ENCODE measurements at places on chromosomes 7 and 10.
A peak's percentile ranks its signal among the peaks of the same experiment; 100 is the strongest.

- no peak for DNase-seq
Measured at GRCh38 chr10:131804551-131805295, 96.1 kb upstream of the PPP2R2D start.

- no peak for DNase-seq
Measured at GRCh38 chr10:48613016-48613415, 8.1 kb upstream of the ARHGAP22 start.

GRCh38 chr7:132130497-132130896 lies 445.8 kb downstream of the PLXNA4 start:
- DNase-seq, result no peak

GRCh38 chr10:48390933-48391845 lies 84.7 kb downstream of the MAPK8 start:
- peak; percentile 27 for DNase-seq

DNA sequence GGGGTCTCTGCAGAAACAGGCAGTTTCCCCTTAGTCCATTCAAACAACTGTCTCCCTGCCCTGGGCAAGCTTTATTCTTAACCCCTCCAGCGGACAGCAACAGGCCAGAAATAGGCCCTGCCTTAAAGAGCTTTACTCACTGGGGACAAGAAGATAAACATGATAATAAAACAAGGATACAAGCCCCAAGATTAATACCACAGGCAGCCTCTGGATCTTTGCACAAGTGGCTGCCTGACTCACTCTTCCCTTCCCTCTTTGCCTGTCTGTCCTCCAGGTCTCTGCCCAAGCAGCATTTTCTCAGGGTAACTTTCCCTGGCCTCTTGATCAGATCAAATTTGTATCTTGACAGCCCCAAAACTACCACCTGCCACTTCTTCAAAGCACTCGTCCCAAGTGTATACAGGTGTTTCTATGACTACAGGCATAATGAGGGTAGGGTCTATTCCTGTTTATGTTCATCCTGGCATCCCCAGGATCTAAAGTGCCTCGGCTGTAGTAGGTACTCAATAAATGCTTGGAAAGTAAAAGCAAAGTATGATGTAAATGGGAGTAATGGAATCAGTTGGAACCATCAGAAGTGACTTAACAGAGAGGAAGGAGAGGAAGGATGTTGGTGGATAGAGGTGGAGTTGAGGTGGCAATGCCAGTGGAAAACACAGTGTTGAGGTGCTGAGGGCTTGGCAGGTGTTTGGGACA lies 7.0 kb upstream of the CAMK2G start:
- no peak for DNase-seq

GRCh38 chr10:71920540-71921323 lies 43.5 kb upstream of the CHST3 start:
- no peak for DNase-seq

DNA sequence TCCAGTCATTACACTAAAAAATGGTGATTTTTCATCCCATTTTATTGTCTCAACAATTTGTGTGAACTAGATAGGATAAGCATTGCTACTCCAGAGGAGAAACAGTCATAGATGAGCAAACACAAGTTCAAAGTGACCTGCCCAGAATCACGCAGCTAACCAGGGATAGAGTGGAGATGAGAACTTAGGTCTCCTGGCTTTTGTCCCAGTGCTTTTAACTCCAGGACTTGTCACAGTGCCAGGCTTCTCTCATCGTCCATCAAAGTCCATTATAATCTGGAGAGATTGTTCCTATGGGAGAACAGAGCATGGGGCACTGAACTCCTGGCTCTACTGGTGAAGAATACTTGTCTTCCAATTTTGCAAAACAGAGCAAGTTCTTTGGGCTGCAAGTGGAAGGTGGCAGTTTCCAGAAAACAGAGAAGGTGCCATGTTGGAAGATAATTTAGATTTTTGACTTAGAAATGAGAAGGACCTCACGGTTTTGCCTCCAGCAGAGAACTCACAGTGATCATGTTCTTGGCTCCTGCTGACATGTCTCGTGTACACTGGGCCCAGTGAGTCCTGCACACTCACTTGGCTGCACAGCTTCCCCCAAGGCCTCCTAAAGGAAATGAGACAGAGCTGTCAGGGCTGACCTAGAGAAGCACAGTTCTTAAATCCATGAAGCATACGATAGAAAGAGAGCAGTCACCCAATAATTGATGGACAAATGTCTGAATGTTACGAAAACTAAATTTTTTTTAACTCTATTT lies 322.9 kb upstream of the NRP1 start:
- DNase-seq, result no peak

DNA sequence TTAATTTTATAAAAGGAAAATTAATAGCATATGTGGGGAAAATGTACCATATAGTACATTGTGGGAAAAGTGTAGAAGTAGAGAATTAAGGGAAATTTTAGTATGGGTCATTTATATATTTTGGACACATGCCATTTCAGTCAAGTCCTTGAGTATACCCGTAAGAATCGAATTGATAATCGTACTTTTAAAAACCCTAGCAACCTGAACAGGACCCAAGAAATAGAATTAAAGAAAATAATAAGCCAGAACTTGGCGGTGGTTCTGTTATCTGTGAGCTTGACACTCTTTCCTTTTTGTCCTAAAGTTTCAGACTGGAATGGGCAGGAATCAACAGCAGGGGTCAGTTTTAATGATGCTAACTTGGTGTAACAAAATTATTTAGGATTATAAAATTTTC lies 221.0 kb downstream of the CDK14 start:
- DNase-seq, result no peak

DNA sequence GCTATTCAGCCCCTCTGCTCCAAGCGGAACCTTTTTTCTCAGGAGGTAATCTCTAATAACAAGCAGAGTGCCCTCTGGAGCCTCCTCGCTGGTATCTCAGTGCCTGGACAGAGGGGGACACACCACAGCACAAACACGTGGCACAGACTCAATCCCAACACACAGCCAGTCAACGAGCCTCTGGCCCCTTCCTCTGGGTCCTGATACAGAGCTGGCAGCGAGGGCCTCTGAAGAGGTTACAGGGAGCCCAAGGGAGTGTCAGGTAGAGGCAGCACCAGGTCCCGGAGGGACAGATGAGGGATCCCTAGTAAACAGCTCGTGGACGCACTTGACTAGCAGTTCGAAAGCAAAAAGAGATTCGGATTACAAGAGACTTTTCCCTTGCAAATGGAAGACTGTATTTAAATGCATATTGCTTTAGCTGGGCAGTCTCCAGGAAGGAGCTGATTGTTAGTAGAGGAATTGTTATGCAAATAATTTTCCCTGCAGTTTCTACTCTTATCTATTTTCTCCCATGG lies 14.1 kb downstream of the CXCL12 start:
- DNase-seq, result no peak

GRCh38 chr10:10490581-10490980 lies 527.1 kb upstream of the CELF2 start:
- no peak for DNase-seq

GRCh38 chr10:50421026-50421719 lies 169.9 kb upstream of the ASAH2 start:
- DNase-seq, result peak; percentile 49

DNA sequence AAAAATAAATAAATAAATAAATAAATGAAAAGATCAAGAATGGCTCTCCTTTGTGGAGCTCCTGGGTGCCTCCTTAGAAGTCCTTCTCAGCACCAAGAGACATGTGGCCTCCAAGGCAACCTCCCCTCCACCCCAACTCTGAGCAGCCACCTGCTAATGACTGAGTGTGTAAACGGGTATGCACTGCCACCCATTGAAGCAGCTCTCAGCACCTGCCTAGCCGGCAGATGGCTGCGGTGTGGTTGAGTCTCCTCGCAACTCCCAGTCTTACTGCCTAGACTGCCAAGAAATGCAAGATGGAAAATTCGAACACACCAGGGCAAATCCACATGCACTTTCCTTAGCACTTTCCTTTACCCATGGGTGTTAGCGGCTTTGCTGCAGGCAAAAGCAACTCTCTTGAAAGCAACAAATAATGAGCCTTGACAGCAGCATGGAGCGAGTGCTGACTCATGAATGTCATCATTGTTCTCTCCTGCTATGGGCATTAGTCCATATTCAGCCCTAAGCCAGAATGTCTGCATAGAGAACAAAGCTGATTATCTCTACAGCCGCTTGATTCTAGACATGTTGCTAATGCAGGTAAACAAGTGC lies 913.9 kb upstream of the AUTS2 start:
- DNase-seq, result no peak

DNA sequence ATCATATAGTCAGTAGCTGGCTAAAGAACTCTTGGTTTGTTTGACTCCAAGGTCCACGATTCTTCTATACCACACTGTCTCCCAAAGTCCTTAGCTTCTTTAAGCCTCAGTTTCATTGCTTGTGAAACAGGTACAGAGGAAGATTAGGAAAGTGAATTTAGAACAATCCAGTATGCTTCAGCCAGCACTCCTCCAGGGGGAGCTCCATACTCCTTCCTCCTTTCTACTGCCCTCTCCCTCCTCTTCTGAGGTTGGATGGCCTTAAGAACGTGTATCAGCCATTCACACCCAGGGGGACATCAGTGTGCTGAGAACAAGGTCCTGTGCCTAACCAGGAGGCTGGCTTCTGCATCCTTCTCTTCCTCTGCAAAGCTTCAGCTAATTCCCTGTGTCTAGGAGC lies 54.8 kb upstream of the CALD1 start:
- DNase-seq, result no peak

DNA sequence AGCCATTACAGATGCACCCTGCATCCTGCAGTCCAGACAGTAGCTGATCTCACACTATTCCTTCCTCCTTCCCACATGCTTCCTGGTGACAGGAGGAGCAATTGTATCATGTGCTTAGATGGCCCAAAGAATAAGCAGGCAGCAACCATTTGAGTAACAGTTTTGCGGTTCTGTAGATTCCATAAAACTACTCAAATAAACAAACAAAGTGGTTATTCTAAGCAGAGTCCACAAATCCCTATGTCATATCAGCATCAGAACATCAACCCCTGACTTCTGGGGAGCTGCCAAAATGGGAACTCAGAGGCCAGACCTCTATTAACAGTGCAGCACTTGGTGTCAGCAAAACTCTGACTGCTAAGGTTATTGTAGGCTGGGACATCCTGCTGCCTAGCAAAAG lies 226.0 kb downstream of the SORCS1 start:
- no peak for DNase-seq

DNA sequence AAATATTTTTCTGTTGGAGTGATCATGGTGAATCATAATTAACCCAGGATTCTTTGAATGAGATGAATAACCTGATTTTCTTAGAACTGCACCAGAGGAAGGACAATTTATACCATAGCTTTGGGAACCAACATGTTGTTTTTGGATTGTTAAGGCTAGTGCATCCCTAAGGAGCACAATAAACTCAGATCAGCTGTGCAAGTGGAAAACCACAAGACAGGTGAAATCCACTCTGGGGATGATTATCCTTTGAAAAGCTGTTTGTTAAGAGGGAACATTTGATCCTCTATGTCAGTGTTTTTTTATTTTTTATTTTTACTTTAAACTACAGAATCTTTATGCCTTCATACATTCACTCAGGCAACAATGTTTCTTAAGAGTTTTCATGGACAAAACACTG lies 232.1 kb upstream of the PCLO start:
- no peak for DNase-seq

DNA sequence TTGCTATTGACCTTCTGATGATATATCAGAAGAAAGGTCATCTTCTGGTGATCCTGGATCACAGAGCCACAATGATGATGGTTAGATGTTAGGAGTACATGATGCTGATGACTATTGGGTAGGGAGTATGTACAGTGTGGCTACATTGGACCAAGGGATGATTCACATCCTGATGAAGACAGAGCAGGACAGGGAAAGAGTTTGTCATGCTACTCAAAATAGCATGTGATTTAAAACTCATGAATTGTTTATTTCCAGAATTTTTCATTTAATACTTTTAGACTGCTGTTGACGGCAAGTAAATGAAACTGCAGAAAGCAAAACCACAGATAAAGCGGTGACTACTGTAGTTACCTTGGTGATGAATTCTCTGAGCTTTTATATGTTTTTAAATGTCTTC lies 397.3 kb downstream of the PPP1R3A start:
- no peak for DNase-seq

- no peak for DNase-seq
Measured at GRCh38 chr10:97737770-97738265, 890 bp downstream of the ZFYVE27 start.

GRCh38 chr10:51035344-51035743 lies 38.9 kb upstream of the PRKG1 start:
- no peak for DNase-seq

DNA sequence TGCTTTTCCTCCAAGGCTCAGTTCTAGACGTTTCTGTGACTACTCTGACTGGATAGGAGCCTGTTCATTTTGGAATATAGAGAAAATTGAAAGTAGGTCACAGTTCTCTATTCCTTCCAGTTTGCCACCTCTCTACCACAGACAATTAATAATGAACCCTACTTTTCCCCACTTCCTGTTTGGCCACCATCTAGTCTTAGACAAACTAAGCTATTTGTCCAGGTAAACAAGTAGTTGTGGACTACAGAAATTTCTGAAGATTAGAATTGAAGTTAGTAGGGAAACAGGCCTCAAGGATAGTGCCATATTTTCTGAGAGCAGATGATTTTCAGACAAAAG lies 87.0 kb downstream of the AUTS2 start:
- no peak for DNase-seq

GRCh38 chr10:121684276-121684675 lies 86.0 kb upstream of the FGFR2 start:
- DNase-seq, result no peak

DNA sequence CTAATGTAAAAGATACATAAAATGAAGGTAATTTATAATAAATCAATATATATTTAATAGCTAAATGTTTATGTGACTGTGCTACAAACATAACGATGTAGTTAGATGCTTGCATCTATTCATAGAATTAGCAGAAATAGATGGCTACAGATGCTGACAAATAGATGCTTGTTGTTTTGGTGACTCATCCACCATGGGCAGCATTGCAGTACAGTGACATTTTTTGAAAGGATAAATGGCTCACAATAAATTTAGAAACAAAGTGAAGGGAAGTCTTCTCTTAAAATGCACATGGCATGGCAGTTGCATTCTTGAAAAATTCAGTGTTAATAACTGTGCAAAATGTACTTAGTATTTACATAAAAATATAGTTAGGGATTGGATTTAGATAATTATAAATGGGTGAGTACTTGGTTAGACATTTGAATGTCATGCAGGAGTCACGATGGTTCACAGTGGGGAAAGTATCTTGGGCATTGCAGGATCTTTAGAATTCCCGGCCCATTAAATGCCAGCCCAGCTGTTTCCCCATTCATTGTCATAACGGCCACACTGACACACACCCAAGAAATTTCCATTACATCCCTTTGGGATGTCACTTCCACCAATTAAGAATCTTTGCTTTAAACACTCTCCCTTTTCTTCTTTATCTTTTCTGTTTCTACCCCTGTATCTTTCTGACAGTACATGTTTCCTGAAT lies 564.1 kb downstream of the ATRNL1 start:
- DNase-seq, result no peak
